Natural killer cell treated with Interleukin-12 subunit alpha and Interleukin-12 subunit beta and Interleukin-15 and Interleukin-18, amount 100 ng/mL, for 72 hours (primary cell): ENCODE measurements at places on chromosomes 4 and X. TPM values are rescaled to one million over a fixed set of nuclear protein-coding genes. Genes with fewer than 3 reads are reported as not detected.

Gene SLC4A4
- total RNA-seq = 6.3 TPM

Gene ZNF718
- 10.8 TPM for total RNA-seq

Gene NXF2B
- total RNA-seq = not detected

Gene SPANXN4
- not detected for total RNA-seq

Gene SATL1
- not detected for total RNA-seq

Gene MAGIX
- total RNA-seq = 1.2 TPM

GRCh38 chr4:9704551-9705332, 76.7 kb upstream of the DRD5 start:
- DNase-seq = no peak

DNA sequence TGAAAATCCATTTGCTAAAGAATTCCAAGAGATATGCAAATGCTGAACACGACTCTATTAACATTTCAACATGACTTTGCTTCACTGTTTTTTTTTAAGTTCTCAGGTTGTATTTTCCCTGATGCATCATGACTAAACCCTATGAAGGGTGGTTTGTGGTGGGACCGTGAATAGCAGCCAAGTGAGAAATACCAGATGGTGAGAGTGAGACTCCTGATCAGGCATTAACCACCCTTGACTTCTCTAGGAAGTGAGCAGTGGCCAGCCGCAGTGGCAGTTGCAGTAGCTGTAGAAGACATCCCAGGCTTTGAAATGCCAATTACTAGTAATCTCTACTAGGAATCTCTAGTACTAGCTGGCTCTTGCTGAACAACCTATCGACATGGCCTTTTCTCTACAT, 383.4 kb downstream of the FAM133A start:
- DNase-seq = no peak

DNA sequence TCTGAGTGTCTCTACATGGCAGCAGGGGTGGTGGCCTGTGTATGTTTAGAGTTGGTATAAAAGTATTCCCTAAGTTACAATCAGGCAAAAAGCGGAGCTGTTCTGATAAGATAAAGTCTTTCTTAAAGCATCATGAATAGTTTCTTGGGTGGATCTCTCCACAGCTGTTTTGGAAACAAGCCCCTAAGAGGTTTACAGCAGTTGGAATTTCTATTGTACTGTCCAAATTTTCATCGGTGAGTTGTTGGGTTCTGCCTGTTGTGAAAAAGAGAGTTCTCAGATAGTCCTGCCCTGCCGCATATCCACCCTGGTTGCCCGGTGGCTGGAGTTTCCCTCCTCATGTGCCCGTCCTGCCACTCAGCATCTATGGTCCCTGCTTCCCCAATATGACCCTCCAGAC, 50.1 kb downstream of the C4orf51 start:
- no peak for DNase-seq

DNA sequence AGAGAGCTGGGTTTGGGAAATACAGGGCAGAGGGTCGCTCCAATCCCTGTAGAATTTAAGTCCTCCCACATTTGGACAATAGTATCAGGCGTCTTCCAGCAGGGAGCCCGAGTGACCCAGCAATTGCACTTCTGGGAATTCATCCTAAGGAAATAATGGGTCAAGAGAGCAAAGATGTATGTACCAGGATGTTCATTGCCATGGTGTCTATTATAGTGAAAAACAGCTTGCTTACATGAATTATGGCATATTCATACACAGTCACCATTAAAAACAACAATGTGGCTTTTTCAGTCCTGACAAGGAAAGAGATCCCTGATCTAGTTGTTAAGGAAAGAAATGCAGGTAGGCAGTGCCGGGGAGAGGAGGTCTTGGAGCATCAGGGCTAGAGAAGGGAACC, 167.7 kb downstream of the PJA1 start:
- no peak for DNase-seq

DNA sequence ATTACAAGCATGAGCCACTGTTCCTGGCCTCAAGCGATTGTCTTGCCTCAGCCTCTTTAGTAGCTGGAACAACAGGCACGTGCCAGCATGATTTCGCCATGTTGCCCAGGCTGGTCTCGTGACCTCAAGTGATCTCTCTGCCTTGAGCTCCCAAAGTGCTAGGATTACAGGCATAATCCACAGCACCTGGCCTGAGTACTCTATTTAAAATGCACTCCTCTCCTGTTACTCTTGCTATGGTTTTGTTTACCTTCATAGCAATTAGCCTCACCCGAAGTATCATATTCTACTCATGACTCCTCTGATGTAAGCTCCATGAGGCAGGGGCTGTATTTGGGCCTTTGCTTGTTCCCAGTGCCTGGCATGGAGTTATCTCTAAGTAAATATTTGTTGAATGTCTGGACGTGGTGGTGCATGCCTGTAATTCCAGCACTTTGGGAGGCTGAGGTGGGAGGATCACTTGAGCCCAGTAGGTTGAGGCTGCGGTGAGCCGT, 92.5 kb upstream of the SLC34A2 start:
- no peak for DNase-seq

GRCh38 chr4:21901281-21901680, 47.3 kb downstream of the KCNIP4 start:
- no peak for DNase-seq

GRCh38 chr4:163484906-163485305, 9.6 kb upstream of the TMA16 start:
- DNase-seq = no peak

GRCh38 chrX:52811065-52811625, at the start of gene XAGE5:
TSS of gene XAGE5 (plus strand) at chrX:52811287. CDS start at chrX:52812567, 1,280 bp downstream.
- DNase-seq = no peak

- no peak for DNase-seq
Measured at GRCh38 chr4:184279496-184280061, 61.9 kb upstream of the ENPP6 start.
